Pancreas (tissue), 10 donors: ENCODE measurements at places on chromosomes 16 and 17. TPM values are rescaled to one million over a fixed set of nuclear protein-coding genes. Genes with fewer than 3 reads are reported as not detected.

Gene NPIPB6
- total RNA-seq = 0.58 TPM

Gene CDT1
- 1.2 TPM for total RNA-seq

GRCh38 chr17:4815043-4815675, 8.2 kb downstream of the PLD2 start:
- no peak for DNase-seq

GRCh38 chr16:10178080-10178479, 4.1 kb downstream of the GRIN2A start:
- no peak for DNase-seq

DNA sequence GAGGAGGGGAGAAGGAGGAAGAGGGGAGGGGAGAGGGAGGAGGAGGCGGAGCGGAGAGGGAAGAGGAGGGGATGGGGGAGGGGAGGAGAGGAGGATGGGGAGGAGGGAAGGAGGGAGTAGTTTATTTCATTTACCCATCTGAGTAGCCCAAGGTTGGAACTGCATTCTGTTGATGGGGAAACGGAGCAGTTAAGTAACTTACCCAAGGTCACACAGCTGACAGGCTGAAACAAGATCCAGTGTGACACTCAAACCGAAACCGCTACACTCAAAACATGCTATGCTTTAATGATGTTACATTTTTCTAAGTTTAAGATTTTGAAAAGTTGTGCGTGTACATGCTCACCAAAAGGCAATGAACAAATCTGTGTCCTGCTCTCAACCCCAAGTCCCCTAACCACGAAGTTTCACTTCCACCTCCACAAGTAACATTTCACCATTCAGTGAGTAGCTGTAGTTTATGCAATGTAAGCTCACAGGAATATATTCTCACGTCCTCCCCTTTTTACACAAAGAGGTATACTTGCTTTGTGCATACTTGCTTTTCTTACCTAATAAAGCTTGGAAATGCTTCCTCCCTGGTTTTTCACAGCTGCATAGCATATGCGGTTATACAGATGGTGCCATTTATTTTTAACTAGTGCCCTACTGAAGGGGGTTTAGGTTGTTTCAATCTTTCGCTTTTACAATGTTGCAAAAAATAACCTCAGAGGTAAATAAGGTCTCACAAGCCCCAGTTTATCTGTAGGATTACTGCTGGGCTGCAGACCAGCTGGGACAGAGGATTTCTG, 275.3 kb downstream of the PARN start:
- DNase-seq = no peak

GRCh38 chr17:60641810-60642220, 35.8 kb upstream of the BCAS3 start:
- DNase-seq = peak; percentile 54
